ENCODE measurements at places on chromosomes 13 and 19. TPM values are rescaled to one million over a fixed set of nuclear protein-coding genes. Genes with fewer than 3 reads are reported as not detected.
A peak's percentile ranks its signal among the peaks of the same experiment; 100 is the strongest.

The MEGF8 gene
- 9.9 TPM for polyA plus RNA-seq

GRCh38 chr19:35159606-35160005 is 5.1 kb downstream of the FXYD5 start:
- no peak for DNase-seq

DNA sequence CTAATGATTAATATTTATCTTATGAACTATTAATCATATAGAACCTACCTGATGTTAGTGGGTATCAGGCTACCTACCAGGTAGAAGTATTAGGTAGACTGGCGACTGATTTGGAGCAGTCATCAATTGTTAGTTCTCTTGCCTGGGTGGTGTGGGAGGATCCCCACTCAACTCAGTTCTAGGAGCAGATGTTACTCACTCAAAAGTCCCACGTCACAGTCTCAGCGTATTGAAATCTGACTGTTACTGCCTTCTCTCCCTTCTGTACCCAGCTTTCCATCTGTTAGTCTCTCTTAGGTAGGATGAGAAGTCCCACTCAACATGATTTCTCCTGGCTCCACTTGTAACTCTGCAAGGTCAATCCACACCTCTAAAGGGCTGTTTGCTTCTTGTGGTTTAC is 102.7 kb downstream of the OLFM4 start:
- DNase-seq: no peak

DNA sequence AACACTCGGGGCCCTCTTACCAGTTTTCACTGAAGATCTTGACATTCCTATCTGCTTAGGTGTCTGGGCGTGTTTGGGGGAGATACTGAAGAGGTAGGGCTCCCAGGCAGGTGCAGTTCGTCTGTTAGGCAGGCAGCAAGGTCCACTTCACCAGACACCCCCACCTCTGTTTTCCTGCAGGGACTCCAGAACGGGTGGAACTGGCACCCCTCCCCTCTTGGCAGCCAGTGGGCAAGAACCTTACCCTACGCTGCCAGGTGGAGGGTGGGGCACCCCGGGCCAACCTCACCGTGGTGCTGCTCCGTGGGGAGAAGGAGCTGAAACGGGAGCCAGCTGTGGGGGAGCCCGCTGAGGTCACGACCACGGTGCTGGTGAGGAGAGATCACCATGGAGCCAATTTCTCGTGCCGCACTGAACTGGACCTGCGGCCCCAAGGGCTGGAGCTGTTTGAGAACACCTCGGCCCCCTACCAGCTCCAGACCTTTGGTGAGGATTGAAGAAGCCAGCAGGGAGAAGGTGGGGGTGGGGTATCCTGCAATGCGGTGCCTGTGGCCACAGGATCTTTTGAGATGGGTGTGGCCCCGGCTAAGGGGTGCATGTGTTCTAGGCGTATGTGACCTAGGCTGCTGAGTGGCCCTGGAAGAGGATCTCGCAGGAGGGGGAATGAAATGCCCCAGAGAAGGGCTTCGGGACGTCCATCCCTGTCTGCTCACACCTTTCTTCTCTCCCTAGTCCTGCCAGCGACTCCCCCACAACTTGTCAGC is 3.3 kb upstream of the ICAM4 start:
- no peak for DNase-seq

GRCh38 chr13:73602295-73602694 is 531.9 kb downstream of the KLF12 start:
- no peak for DNase-seq

GRCh38 chr19:37007587-37008220 is 70.5 kb upstream of the ZNF420 start:
- DNase-seq: peak; percentile 7

GRCh38 chr19:36686365-36687213 is 823 bp upstream of the ZNF567 start:
- DNase-seq: no peak
